Lower lobe of right lung (tissue), 2 donors: ENCODE measurements at places on chromosomes 6 and 20. TPM values are rescaled to one million over a fixed set of nuclear protein-coding genes. Genes with fewer than 3 reads are reported as not detected.

- no peak overlapping the region for H3K4me3 ChIP-seq
- H3K27me3 ChIP-seq, result no peaks in the 10 kb centered on the region
- H3K4me1 ChIP-seq, result peaks cover 64% of the 10 kb centered on the region
- H3K36me3 ChIP-seq, result peaks cover 41% of the 10 kb centered on the region
- peak overlapping the region; percentile 87 for H3K27ac ChIP-seq
Observed at GRCh38 chr6:35050757-35051330, 90.3 kb downstream of the TCP11 start.

- peaks cover 5% of the 10 kb centered on the region for H3K36me3 ChIP-seq
- DNase-seq, result no peak
- H3K27me3 ChIP-seq, result no peaks in the 10 kb centered on the region
- no peak overlapping the region for H3K4me3 ChIP-seq
Observed at GRCh38 chr6:111724505-111724904, 118.8 kb upstream of the TRAF3IP2 start.

DNA sequence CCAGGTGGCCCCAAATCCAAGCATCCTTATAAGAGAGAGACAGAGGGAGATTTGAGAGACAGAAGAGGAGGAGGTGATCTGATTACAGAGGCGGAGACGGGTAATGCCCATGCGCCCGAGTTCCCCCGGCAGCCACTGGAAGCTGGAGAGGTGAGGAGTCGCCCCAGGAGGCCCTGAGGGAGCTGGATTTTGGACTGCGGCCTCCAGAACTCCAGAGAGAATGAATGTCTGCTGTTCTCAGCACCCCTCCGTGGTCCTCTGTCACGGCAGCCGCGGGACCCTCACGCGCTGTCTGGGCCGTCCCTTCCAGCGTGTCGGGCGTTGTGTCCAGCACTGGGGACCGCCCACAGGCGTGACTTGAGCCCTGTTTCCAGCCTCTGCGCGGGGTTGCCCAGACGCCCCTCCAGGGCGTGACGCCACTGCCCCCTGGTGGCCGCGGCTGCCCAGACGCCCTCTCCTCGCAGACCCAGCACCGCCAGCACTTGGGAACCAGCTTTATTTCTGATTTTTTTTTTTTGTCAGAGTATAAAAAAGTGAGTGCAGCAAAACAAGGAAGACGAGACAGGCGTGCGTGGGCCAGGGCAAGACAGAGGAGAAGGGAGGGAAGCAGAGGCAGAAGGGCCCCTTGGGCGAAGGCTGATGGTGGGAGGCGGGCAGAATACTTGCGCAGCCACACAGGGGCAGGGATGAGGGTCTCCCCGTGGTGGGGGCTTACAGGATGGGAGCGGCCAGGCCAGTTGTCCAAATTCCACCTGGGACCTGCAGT is 4.1 kb upstream of the ZNF512B start:
- peak overlapping the region; percentile 21 for H3K27ac ChIP-seq
- no peaks in the 10 kb centered on the region for H3K27me3 ChIP-seq
- peaks cover 41% of the 10 kb centered on the region for H3K4me1 ChIP-seq
- peak overlapping the region; percentile 45 for H3K4me3 ChIP-seq
- peak; percentile 93 for DNase-seq
- H3K36me3 ChIP-seq, result no peaks in the 10 kb centered on the region

- peaks cover 90% of the 10 kb centered on the region for H3K36me3 ChIP-seq
- H3K27ac ChIP-seq, result no peak overlapping the region
- H3K4me1 ChIP-seq, result peaks cover 4% of the 10 kb centered on the region
- H3K27me3 ChIP-seq, result no peaks in the 10 kb centered on the region
- DNase-seq, result no peak
Observed at GRCh38 chr6:35611240-35611639, 77.5 kb downstream of the FKBP5 start.

DNA sequence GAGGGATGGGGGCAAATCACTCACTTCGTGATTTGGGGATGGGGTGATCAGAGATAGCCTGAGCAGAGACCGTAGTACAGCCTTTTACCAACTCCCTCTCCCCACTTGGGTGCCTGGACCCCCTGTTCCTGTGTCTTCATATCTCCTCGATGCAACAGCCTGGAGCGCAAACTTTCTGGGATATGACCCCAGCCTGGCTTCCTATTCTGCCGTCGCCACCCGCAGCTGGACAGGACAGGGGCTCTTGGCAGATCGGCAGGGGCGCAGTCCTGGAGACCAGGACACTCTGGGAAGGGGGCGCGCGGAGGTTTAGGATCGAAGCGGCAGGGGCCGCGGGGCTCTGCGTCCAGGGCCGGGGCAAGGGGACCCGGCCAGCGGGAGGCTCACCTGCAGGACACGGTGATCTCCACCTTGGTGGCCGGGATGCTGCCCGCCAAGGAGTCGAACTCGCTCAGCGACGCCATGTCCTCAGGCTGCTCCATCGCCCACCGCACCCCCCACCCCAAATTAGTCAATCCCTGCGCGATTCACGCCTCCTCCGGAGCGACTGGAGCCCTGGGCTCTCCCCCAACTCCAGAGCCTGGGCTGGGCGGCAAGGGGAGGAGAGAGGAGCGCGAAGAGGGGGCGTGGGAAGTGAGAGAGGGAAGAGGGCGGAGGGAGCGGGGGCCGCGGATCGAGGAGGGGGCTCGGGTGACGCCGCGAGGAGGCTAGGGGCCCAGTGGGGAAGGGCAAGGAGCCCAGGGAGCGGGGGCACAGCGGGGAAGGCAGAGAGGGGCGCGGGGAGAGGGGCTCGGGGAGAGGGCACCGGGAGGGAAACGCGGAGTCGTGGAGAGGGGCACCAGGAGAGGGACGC is at the start of gene CPNE5:
Gene CPNE5, minus strand, starts transcription at position 549 of the 853 bp plus-strand sequence. Its CDS starts 67 bp downstream, at position 482.
- DNase-seq, result no peak
- no peaks in the 10 kb centered on the region for H3K36me3 ChIP-seq
- peaks cover 27% of the 10 kb centered on the region for H3K4me1 ChIP-seq
- no peak within 1 kb of the TSS for H3K27ac ChIP-seq

GRCh38 chr6:130467146-130468050 is 101.6 kb downstream of the TMEM200A start:
- no peak for DNase-seq
- H3K36me3 ChIP-seq, result no peaks in the 10 kb centered on the region
- no peaks in the 10 kb centered on the region for H3K27me3 ChIP-seq
- H3K27ac ChIP-seq, result no peak overlapping the region
- H3K4me3 ChIP-seq, result no peak overlapping the region

- DNase-seq, result peak; percentile 55
- no peak overlapping the region for H3K27ac ChIP-seq
Observed at GRCh38 chr6:10411971-10412460, 2.9 kb downstream of the TFAP2A start.

DNA sequence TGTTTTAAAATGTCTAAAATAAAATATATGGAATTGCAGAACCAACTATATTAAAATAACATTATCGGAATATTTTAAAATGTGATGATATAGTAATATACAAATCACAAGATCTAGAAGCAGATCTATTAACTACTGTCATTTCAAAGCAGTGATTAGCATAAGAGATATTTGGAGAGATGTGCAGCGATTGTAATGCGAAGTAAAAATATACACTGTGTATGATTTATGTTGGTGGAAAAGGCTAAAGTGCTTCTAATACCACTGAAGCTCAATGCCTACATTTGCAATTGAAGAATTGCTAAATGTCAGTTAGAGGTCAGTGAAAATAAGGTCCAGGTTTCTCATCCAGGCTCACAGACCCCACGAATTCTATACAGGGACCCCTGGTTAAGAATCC is 248.6 kb upstream of the PLN start:
- H3K27ac ChIP-seq, result no peak overlapping the region
- no peaks in the 10 kb centered on the region for H3K27me3 ChIP-seq
- no peak overlapping the region for H3K4me3 ChIP-seq
- no peaks in the 10 kb centered on the region for H3K4me1 ChIP-seq

GRCh38 chr6:16086965-16087364 is 41.9 kb upstream of the MYLIP start:
- DNase-seq, result no peak
- H3K4me3 ChIP-seq, result no peak overlapping the region
- no peak overlapping the region for H3K27ac ChIP-seq
- H3K27me3 ChIP-seq, result no peaks in the 10 kb centered on the region

GRCh38 chr20:43800186-43800585 is 73.4 kb upstream of the GTSF1L start:
- no peak for DNase-seq
- H3K36me3 ChIP-seq, result no peaks in the 10 kb centered on the region
- H3K27ac ChIP-seq, result no peak overlapping the region
- H3K4me3 ChIP-seq, result no peak overlapping the region

- H3K27ac ChIP-seq, result no peak overlapping the region
- no peaks in the 10 kb centered on the region for H3K36me3 ChIP-seq
- H3K27me3 ChIP-seq, result no peaks in the 10 kb centered on the region
- H3K4me1 ChIP-seq, result no peaks in the 10 kb centered on the region
Observed at GRCh38 chr6:113039005-113039404, 691.9 kb downstream of the RFPL4B start.

- peak; percentile 82 for DNase-seq
- H3K36me3 ChIP-seq, result peaks cover 25% of the 10 kb centered on the region
- H3K27ac ChIP-seq, result peak overlapping the region; percentile 80
- peaks cover 92% of the 10 kb centered on the region for H3K4me1 ChIP-seq
Observed at GRCh38 chr20:31666258-31667042, 28.7 kb downstream of the COX4I2 start.

GRCh38 chr6:28139860-28140543 is 1.7 kb upstream of the ZKSCAN8 start:
- peaks cover 39% of the 10 kb centered on the region for H3K4me1 ChIP-seq
- DNase-seq, result no peak
- peaks cover 3% of the 10 kb centered on the region for H3K36me3 ChIP-seq
- H3K4me3 ChIP-seq, result peak overlapping the region; percentile 23

GRCh38 chr6:53233309-53233708 is 84.7 kb upstream of the GCM1 start:
- H3K4me1 ChIP-seq, result no peaks in the 10 kb centered on the region
- no peaks in the 10 kb centered on the region for H3K27me3 ChIP-seq
- no peak for DNase-seq
- H3K4me3 ChIP-seq, result no peak overlapping the region
- H3K36me3 ChIP-seq, result no peaks in the 10 kb centered on the region

GRCh38 chr20:36468149-36469000 is 72.9 kb upstream of the MYL9 start:
- no peak overlapping the region for H3K4me3 ChIP-seq
- H3K27me3 ChIP-seq, result no peaks in the 10 kb centered on the region
- no peak for DNase-seq
- H3K36me3 ChIP-seq, result peaks cover 3% of the 10 kb centered on the region
- H3K27ac ChIP-seq, result peak overlapping the region; percentile 54

DNA sequence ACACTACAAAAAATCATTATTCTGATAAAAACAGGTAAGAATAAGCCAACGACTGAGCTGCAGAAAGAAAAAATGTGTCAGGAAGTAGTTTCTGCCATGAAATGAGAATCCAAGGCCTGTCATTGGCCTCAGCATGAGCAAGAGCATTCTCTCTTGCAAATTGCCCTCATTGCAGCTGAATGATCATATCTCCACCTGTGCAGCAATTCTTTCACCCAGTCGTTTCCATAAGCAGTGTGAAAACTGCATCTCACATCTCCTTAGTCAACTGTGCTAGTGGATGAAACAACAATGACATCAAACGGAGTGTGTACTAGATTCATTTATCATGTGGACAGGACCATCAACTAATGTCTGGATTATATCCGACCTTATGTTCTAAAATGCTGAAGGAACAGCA is 88.2 kb upstream of the STXBP5 start:
- no peaks in the 10 kb centered on the region for H3K27me3 ChIP-seq
- H3K4me1 ChIP-seq, result no peaks in the 10 kb centered on the region
- no peaks in the 10 kb centered on the region for H3K36me3 ChIP-seq
- DNase-seq, result no peak

GRCh38 chr6:13290335-13290734 is 38.0 kb downstream of the TBC1D7 start:
- H3K27ac ChIP-seq, result no peak overlapping the region
- H3K4me3 ChIP-seq, result no peak overlapping the region
- H3K27me3 ChIP-seq, result no peaks in the 10 kb centered on the region
- no peak for DNase-seq

GRCh38 chr20:53898556-53898931 is 171.8 kb downstream of the BCAS1 start:
- H3K4me3 ChIP-seq, result no peak overlapping the region
- DNase-seq, result no peak
- H3K4me1 ChIP-seq, result peaks cover 37% of the 10 kb centered on the region
- H3K27me3 ChIP-seq, result no peaks in the 10 kb centered on the region
- no peaks in the 10 kb centered on the region for H3K36me3 ChIP-seq
- H3K27ac ChIP-seq, result peak overlapping the region; percentile 10

DNA sequence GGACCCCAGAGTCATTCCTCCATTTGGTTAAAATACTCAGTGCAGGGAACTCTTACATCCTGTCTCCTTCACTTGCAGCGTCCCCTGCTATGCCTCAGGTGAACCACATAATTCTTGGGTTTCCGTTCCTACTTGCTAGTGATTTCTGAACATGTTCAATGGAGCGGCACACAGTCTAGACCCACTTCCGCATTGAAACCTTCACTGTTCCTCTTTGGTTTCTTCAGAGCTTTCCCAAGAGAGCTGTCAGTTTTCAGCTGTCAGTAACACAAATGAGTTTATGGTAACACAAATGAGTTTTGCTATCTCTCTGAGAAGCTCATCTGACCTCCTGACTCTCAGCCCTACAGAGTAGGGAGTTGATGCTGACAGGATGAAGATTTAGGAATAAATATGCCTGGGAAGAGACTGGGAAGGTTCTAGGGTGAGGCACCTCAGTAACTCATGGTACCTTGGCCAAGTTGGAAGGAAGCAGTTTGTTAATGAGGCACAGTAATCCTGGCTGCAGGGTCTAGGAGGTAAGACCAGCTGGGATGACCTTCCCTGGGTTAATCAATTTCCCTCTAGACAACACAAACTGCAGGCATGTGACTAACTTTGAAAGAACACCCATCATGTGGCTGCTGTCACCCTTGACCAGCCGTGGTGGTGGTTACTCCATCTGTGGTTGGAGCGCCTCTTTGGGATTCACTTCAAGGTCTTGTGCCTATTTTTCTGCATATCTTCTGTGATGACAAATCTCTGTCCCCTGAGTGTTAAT is 5.4 kb downstream of the SYS1 start:
- no peaks in the 10 kb centered on the region for H3K27me3 ChIP-seq
- no peak overlapping the region for H3K4me3 ChIP-seq

DNA sequence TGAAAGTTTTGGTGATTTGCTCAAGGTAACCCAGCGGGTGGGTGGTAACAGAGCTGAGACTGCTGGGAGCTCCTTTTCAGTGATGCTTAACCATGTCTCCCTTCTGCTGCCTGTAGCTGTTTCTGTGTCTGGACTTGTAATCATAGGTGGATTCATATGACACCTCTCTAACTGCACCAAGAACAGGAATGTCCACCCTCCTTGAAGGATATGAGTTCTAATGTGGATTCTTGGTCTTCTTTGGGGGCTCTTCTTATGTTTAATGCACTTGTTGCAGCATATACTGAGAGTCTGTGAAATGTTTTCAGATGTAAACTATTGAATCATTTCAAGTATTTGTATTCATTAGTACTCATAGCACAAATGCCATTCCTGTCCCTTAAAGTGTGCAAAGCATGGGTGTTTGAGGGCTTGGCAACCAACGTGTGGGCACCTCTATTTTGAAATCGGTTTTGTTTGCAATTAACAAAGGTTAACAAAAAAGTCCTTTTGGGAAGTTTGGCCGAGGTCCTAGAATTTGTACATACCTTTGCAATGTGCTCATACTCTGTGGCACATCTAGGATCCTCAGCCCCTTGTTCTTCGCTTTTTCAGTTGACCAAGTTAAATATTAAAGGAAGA is 138.0 kb downstream of the SOX4 start:
- DNase-seq, result no peak
- peak overlapping the region; percentile 46 for H3K27ac ChIP-seq
- H3K27me3 ChIP-seq, result no peaks in the 10 kb centered on the region
- no peak overlapping the region for H3K4me3 ChIP-seq
- peaks cover 11% of the 10 kb centered on the region for H3K4me1 ChIP-seq
- no peaks in the 10 kb centered on the region for H3K36me3 ChIP-seq

Gene FAM162B
- 14.9 TPM for total RNA-seq

Gene NHLRC1
- 2.4 TPM for total RNA-seq

Gene C20orf144
- not detected for total RNA-seq

Gene MYH7B
- 0.56 TPM for total RNA-seq

Gene ZC3H12D
- 2.6 TPM for total RNA-seq

Gene KCNB1
- total RNA-seq, result 0.53 TPM

Gene KIF13A
- total RNA-seq, result 55.2 TPM
